ENCODE measurements at places on chromosomes 5 and 9.

GRCh38 chr5:61991866-61992265 lies 314.1 kb upstream of the KIF2A start:
- DNase-seq, result no peak

DNA sequence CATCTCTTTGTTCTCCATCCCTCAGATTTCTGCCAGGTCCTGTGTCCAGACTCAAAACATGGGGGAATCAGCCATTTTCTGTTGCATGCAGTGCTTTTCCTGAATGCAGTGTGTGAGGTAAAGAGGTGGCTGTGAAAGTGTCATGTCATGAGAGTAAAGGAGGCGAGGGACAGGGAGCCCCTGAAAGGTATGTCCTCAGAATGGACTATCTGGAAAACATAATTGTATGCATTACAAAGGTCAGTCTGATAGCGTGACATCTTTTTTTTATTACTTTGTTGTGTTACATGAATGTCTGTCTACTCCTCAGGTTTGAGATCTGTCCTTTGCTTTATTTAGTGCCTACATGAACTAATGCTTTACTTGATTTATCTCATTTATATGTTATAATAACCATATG lies 239.1 kb downstream of the MAN2A1 start:
- no peak for DNase-seq

- DNase-seq, result no peak
These were observed 82.9 kb upstream of the TRIO start for GRCh38 chr5:14060218-14060617.

- DNase-seq, result no peak
These were observed 124.7 kb downstream of the DAB2IP start for GRCh38 chr9:121776001-121776738.

DNA sequence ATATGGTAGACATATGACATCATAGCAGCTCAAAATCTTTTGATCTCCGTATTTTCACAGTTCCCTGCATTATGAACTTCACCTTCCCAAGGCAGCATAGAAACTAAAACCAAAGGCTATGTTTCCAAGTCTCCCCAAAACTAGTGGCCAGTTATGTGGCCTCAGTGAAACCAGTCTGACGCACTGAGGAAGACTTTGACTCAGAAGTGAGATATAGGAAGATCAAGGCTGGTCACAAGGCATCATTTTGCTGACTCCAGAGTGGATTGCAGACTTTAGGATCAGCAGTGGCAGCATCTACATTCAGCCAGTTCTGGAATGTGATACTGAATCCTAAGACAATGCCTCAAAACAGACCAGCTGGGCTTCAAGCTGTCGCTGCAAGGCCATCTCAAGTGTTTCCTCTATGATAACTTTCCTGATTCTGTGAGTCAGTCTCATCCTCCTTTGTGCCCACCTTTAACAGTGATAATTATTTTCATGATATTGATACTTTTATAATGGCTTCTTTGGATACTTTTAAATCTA lies 34.4 kb upstream of the ELL2 start:
- no peak for DNase-seq

DNA sequence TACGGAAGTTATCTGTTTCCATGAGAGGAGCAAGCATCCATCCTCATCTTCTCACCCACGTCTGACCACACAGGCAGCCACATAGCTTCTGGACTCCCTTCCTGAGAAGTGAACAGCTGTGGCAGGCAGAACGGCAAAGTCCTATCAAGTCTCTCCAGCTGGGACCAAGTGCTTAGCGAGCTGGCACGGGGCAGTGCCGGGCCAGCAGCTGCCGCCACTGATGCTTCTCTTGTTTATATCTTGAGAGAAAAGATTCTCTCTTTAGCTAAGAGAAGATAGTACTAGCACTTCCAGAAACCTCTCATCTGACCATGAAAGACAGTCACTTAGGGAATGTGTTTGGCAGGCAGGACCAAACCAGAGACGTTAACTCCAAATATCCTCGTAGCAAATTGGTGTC lies 37.2 kb downstream of the PLAC8L1 start:
- no peak for DNase-seq

- no peak for DNase-seq
These were observed 80.9 kb downstream of the EBF1 start for GRCh38 chr5:159018855-159019254.

- DNase-seq, result no peak
These were observed 19.6 kb upstream of the TNC start for GRCh38 chr9:115137526-115137925.

DNA sequence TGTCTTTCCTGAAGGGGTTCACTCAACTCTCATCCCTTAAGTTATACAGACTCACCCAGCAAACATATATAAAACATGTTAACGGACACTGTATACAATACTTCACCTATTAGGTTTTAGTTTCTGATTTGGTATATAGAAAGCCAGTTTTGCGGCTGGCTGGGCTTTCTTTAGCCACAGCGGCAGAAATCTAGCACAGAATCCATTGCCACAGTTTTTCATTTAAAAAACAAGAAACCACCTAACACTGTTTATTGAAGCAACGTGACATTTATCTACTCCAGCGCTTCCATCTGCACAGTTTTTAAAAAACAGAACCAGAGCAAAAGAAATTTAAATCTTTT lies 67.3 kb downstream of the SNX30 start:
- DNase-seq, result no peak

Measured in activated T-cell treated with anti-CD3 and anti-CD28 coated beads for 48 hours (primary cell).